ENCODE measurements at places on chromosomes 6 and 20.

DNA sequence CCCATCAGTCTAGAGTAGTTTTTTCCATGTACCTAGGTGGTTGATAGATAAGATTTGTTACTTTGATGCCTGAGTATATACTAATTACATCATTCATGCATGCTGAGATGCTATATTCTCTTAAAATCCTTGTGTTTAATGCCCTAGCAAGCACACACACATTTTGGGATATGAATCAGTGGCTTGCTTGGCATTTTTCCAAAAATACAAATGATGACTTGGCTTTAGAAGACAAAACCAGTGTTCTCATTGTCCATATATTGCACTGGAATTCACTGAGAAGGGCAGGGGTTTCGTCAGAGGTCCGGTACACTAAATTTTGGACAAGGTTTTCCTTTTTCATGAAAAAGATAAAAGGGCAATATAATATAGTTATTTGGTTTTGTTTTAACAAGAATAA lies 24.9 kb downstream of the GTPBP2 start:
- DNase-seq: no peak

GRCh38 chr6:28543651-28544610 lies 18.2 kb downstream of the GPX5 start:
- DNase-seq: no peak

DNA sequence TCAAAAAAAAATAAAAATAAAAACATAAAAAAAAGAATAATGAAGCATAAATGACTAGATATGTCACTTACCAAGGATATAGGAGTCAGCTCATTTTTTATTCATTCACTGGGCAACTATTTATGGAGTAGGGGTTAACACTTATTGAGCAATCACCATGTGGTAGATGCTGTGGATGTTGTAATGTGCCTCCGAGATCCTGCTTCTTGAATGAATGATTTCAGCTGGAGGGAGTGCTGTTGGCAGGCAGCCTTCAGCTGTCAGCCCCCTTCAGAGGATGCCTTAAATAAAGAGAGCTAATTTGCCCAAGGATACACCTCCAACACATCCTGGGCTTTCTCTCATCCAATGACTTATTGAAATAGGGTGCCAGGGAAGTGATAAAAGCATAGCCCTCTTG lies 229.5 kb upstream of the DTNBP1 start:
- no peak for DNase-seq

- DNase-seq: no peak
Observed at GRCh38 chr6:255041-255750, 37.1 kb upstream of the DUSP22 start.

- DNase-seq: no peak
Observed at GRCh38 chr20:51067792-51068191, 44.9 kb upstream of the KCNG1 start.

Measured in GM12878 (cell line).